ENCODE measurements at places on chromosomes 11 and 22. TPM values are rescaled to one million over a fixed set of nuclear protein-coding genes. Genes with fewer than 3 reads are reported as not detected.

SLC22A25 gene
- not detected for total RNA-seq

ANO5 gene
- 0.76 TPM for total RNA-seq

OR8U1 gene
- total RNA-seq, result not detected

CADM1 gene
- total RNA-seq, result 51.8 TPM

ACRV1 gene
- total RNA-seq, result not detected

IRF7 gene
- total RNA-seq, result 35.4 TPM

SYT13 gene
- 5.5 TPM for total RNA-seq

RAB38 gene
- 10.9 TPM for total RNA-seq

OR52I2 gene
- not detected for total RNA-seq

ZC3H7B gene
- total RNA-seq, result 66.5 TPM

CCS gene
- 20.4 TPM for total RNA-seq

GLYATL2 gene
- total RNA-seq, result 0.38 TPM

FAM181B gene
- 0.33 TPM for total RNA-seq

NEFH gene
- 2.0 TPM for total RNA-seq

NNMT gene
- 719 TPM for total RNA-seq

APLNR gene
- not detected for total RNA-seq

C11orf24 gene
- total RNA-seq, result 58.6 TPM

KCTD21 gene
- total RNA-seq, result 15.5 TPM

SLC22A12 gene
- not detected for total RNA-seq

MS4A4A gene
- not detected for total RNA-seq

SHISAL1 gene
- total RNA-seq, result under 0.01 TPM
